NCI-H526 (cell line): ENCODE measurements at places on chromosomes 2 and 18.

- no peak for DNase-seq
Measured at GRCh38 chr2:162475661-162476060, 131.7 kb downstream of the GCA start.

- DNase-seq = no peak
Measured at GRCh38 chr2:237161189-237161588, 75.5 kb downstream of the COPS8 start.

DNA sequence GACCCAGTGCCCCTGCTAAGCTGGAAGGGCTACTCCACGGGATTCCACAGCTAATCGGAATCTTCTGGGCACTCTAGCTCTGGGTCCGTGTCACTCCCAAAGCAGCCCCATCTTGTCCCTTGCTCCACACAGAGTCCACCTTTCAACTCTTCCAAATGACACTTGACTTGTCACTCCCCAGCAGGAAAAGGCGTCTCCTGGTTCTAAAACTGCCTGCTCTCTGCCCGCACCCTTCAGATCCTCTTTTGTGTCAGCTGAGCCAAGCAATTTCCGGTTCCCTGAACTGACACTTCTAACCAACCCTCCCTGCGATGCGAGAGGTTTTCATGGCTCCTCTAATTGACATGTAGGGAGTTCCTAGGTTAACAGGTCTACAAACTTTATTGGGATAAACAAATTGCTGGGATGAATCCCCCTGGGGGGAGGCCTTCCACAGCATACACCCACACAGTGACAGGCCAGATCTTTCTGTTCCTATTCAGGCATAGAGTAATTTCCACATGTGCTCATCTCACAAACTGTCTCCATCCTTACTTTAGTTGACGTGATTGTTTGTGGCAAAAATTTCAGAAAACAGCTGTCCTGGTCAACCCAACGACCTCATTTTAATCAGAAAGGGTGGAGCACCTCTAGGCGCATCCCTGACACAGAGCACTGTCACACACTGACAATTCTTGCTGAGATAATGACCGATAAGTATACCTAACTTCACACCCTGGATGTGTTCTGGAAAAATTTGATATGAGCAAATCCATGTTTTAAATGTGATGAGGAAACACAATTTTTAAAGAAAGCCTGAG lies 104.9 kb downstream of the RBMS1 start:
- no peak for DNase-seq

DNA sequence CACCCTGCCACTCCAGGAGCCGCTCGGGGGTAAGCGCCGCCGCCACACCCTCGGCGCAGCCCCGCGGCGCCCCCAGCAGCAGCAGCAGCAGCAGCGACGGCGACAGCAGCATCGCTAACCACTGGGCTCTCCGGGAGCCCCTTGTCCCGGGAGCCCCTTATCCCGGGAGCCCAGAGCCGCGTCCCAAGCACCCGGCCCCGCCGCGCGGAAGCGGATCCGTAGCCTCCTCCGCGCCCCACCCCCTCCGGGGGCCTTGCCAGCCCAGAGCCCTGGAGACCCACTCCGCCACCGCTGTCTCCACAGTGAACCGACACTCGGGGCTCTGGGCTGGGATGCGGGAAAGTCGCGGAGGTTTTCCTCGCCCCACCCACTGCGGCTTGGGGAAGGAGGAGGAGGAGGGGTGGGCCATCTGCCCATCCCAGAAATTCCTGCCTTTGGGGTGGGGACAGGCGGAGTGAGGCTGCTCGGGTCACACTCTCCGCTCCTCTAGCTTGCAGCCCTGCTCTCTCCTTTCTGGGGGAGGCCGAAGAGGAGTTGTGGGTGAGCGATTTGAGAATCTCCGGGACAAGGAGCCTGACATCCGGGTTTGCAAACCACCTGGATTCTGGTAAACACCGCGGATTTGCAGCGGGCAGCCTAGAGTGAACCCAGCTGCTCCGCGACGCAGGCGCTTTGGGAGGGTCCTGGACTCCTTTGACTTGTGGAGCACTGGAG lies at the start of gene PLA2R1:
Gene PLA2R1 (minus strand): TSS at position 324 of the 714 bp plus-strand sequence. CDS start 212 bp downstream, at position 112.
- peak; percentile 84 for DNase-seq

- DNase-seq = no peak
Measured at GRCh38 chr2:60466161-60466702, 87.2 kb downstream of the BCL11A start.

- DNase-seq = no peak
Measured at GRCh38 chr2:114735126-114735525, 292.7 kb downstream of the DPP10 start.

DNA sequence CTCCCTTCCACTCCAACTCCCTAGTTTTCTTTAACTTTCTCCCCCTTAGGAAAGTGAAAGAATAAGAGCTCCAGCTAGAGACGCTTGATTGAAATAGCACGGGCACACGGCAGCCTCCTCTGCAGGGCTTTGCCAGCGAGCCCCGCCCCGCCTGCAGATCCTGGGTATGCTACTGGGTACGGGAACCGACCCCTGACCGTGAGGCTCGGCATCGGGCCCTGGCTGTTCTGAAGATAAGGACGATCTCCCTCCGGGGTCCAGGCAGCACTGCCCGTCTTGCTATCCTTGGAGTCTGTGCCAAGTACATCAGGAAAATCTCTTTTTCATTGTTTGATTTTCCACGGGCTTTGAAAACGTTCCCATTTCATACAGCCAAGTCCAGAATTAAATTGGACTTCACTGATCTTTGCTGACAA lies 284.5 kb downstream of the MTX2 start:
- DNase-seq = no peak

- no peak for DNase-seq
Measured at GRCh38 chr2:225270053-225270452, 129.5 kb upstream of the NYAP2 start.

DNA sequence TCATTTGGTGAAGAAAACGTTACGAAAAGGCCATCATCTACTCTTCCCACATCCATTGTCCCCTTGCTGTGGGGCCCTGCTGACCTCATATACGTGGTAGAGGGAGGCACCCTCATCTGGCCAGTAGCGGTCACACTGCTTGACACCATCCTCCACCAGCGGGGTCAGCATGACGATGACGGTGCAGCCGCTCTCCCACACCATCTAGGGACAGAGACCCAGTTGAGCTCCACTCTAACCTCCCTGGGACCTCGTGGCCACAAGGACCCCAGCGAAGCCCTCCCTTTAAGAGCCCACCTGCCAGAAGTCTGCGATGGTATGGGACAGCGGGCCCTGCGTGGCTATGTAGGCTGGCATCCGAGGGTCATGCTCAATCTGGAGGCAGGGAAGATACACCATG lies 13.1 kb downstream of the PTPRN start:
- DNase-seq = no peak

DNA sequence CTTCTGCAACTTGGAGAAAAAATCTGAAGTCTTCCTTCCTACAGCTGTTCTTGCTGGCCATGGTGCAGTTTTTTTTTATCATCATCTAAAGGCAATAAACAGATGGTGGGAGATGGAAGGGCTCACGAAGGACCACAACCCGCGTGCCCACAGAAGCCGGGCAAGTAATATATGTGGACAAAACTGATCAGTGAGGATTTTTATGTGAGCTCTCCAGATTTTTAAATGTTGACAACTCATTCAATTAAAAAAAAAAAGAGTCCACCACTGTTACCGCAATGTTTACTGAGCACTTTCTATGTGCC lies 55.9 kb upstream of the CREB1 start:
- no peak for DNase-seq

GRCh38 chr18:54052732-54053429 lies 171.6 kb downstream of the MBD2 start:
- no peak for DNase-seq

GRCh38 chr18:46628206-46628605 lies 28.8 kb downstream of the LOXHD1 start:
- no peak for DNase-seq

GRCh38 chr2:7023542-7023941 lies 106.3 kb downstream of the RNF144A start:
- no peak for DNase-seq

- no peak for DNase-seq
Measured at GRCh38 chr2:181376442-181376841, 80.7 kb upstream of the ITGA4 start.

GRCh38 chr18:64248836-64249235 lies 99.9 kb upstream of the LINC00305 start:
- no peak for DNase-seq

- DNase-seq = no peak
Measured at GRCh38 chr2:47232738-47233415, 77.8 kb upstream of the STPG4 start.

DNA sequence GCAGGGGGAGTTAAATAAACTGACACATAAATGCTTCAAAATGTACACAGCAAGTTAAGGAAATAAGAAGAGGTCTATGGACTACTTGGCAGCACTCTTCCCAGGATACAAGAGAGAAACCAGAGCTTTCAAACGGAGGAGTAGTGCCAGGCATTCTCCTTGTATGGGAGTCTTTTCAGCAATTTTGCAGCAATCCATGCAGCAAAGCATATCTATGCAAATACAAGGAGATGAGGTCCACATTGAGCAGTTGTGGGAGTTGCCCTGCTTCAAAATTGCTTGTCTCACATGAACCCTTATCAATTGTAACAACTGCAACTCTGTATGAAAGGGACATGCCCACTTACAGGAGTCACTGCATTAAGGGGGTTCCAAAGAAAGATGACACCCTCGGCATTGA lies 37.8 kb downstream of the SCN9A start:
- DNase-seq = no peak

DNA sequence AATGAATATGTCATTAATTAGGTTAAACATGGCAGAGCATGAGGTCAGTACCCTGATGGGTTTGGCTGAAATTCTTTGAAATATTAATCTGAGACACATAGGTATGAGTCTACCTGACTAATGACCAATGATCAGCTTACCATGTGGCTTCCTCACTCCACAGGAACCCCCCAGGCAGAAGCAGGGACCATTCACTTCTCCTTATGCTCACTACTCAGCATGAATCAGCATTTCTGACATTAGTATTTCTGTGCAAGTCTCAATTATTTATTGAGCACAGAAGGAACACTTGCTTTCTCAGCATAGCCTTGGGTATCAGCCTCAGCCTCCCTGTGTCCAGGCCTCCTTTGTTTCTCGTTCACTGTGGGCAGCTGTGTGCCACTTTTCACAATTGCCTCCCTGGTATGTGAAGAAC lies 9.3 kb upstream of the KCNE4 start:
- no peak for DNase-seq

GRCh38 chr2:149160701-149161217 lies 122.3 kb downstream of the LYPD6B start:
- no peak for DNase-seq

DNA sequence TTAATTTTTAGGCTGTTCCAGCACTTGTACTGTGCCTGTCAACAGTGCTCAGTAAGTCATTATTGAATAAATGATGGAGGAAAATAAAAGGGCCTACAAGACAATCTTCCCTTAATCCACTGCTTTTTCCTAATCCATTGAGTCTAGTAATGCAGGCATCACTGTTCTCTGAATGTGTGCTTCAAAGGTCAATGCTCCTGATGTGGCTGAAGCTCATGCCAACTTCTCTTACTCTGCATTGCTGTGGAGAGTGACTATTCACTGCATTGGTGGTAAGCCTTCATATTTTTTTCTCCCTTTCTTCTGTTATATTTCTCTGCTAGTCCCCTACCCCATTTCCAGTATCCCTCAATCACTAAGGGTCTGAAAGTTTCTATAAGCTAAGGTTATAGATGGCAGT lies 31.9 kb upstream of the MYO1B start:
- no peak for DNase-seq

GRCh38 chr2:239376942-239377531 lies 23.8 kb downstream of the HDAC4 start:
- no peak for DNase-seq

DNA sequence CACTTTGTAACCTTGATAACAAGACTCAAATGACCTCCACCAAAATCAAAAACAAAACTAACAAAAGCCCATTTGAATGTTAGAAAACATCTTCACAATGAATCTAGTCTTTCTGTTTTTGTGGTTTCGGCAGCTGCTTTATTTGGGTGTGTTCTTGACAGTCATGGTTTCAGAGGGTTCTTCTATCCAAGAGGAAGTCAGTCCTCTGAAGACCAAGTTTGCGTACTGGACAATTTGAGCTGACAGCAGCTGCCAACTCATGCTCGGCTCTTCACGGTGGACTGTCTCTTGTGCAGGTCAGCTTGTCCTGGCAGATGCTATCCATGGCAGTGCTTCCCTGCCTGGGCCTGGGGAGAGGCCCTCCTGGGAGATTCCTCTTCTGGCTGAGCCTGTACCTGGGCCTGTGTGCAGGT lies 91.0 kb downstream of the TMEM17 start:
- no peak for DNase-seq

DNA sequence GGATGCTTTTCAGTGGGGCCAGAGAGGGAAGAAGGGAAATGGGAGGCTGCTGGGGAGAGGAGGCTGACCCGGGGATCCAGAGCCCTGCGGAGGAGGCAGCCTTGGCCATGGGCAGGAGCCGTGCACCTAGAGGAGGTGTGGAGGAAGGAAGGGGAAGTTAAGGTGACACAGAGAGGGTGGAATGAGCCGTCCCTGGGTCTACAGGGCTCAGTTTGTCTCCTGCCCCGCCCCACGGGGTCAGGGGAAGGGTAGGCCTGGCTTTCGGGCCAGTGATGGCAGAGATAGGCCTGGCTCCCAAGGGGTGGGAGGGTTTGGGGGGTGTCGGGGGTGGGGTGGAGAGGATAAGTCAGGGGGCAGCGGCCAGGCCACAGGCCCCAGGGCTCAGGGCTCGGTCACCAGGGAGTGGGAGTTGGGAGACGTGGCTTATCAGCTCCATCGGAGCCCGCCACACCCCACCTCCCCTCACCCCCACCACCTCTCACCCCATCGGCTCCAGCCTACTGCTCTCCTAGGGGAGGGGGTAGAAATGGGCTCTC lies 39.5 kb upstream of the NOTO start:
- DNase-seq = no peak

DNA sequence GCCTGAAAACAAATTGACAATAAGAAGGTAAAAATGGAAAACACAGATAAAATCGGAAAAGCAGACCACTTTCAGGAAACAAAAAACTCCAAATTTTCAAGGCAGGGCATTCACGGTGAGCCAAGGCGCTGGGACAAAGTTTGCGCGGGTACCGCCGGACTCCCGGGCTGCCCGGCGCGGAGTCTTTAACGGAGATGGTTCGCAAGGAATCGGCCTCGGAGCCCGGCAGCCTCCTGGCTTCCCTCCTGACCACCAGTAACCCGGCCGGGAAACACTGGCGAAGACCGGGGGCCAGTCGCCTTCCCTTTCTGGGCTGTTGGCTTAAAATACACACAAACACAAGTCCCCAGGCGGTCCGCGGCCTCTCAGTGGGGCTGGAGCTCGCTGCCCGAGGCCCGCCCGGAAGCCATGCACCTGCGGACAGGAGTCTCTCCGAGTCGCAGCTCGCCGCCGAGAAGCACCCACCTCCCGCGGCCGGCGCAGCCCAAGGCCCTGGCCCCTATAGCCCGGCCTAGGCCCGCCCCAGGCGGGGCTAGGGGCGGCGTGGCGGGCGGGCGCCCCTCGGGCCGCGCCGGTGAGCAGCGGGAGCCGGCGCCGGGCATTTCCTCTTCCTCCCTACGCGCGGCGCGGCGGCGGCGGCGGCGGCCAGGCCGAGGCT lies 622 bp upstream of the KCMF1 start:
- no peak for DNase-seq
